ENCODE measurements at places on chromosomes 4 and X. TPM values are rescaled to one million over a fixed set of nuclear protein-coding genes. Genes with fewer than 3 reads are reported as not detected.

PRSS12 gene
- 0.07 TPM for total RNA-seq

RASSF6 gene
- total RNA-seq, result not detected

HSPA4L gene
- 8.8 TPM for total RNA-seq

SLC10A4 gene
- total RNA-seq, result 1.1 TPM

SHOX gene
- total RNA-seq, result not detected

SERTM2 gene
- total RNA-seq, result 0.20 TPM

CORIN gene
- total RNA-seq, result 0.73 TPM

HTR2C gene
- total RNA-seq, result not detected

TIMP1 gene
- 141 TPM for total RNA-seq

MAP7D2 gene
- total RNA-seq, result not detected

FGFR3 gene
- total RNA-seq, result 1.6 TPM

FAM193A gene
- total RNA-seq, result 10.1 TPM

RBMXL3 gene
- total RNA-seq, result not detected

BTC gene
- 1.0 TPM for total RNA-seq

PLRG1 gene
- 151 TPM for total RNA-seq

CLTRN gene
- not detected for total RNA-seq

SPATA4 gene
- total RNA-seq, result not detected

TMEM150C gene
- total RNA-seq, result 1.9 TPM
